ENCODE measurements at places on chromosomes 1 and 21.

DNA sequence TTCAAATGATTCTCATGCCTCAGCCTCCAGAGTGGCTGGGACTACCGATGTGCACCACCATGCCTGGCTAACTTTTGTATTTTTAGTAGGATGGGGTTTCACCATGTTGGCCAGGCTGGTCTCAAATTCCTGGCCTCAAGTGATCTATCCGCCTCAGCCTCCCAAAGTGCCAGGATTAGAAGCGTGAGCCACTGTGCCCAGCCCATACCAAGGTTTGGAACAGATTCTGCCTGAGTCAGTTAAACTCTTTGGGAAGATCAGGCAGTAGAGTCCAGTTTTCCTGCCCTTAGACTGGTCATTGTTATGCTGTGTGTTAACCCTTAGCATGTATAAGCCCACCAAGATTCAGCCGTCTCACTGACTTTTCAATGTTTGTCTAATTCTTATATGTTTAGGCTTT, 48.3 kb upstream of the LYPLAL1 start:
- no peak for DNase-seq

DNA sequence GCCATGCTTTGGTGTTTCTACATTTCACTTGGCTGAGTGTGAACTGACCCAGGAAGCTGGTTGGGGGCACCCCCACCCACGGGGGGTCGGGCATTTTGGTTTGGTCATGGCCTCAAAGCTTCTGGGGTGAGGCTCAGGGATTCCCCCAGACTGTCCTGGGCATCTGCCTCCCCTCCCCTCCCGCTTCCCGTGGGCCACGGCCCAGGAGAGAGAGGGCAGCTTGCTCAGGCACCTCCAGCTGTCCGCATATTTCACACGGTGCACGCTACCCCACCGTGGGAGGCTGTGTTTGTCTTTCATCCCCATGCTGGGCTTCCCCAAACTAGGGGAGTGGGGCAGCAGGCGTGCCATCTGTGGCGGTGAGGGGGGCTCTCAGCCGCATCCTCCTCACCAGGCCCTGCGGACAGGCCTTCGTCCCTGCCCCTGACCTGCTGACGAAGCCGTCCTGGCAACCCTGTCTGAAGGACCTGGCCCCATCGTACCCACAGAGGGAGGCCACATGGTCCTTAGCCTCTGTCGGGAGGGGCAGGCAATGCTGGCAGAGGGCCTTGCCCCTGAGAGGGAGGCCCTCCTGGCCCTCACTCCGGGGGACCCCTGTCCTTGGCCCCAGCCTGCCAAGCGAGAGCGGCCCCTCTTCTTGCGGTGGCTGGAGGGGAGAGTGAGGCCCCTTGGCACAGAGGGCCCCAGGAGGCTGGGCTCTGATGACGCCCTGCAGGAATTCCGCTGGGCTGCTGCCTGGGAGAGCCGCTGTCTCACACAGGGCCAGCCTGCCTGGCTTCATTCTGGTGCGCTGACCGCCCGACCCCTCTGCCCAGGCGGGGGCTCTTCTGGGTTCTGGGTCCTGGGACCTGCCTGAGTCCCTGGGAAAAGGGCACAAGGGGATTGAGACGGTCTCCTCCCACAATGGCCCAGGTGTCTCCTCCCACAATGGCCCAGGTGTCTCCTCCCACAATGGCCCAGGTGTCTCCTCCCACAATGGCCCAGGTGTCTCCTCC, 22.1 kb downstream of the TP73 start:
- DNase-seq, result peak; percentile 40

DNA sequence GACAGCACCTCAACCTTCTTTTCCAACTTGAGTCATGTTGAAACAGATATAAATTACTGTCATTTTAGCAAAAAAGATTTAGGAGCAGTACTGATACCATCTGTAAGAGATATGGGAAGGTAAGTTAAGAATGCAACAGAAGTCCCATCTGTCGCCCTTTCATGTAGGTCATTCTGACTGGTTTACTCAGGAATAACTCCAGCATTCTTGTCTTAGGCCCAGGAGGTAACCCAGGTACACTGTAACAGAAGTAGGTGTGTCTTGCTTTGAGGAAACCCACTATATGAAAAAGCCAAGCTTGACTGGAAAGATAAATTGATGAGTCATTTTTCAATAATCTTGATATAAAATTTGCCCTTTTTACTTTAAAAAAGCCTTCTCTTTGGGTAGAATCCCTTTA, 35.4 kb downstream of the PGM1 start:
- no peak for DNase-seq

- DNase-seq, result no peak
These were observed 2.2 kb downstream of the C1QTNF12 start for GRCh38 chr1:1244192-1244811.

GRCh38 chr1:235015291-235015985, 113.2 kb downstream of the TOMM20 start:
- no peak for DNase-seq

DNA sequence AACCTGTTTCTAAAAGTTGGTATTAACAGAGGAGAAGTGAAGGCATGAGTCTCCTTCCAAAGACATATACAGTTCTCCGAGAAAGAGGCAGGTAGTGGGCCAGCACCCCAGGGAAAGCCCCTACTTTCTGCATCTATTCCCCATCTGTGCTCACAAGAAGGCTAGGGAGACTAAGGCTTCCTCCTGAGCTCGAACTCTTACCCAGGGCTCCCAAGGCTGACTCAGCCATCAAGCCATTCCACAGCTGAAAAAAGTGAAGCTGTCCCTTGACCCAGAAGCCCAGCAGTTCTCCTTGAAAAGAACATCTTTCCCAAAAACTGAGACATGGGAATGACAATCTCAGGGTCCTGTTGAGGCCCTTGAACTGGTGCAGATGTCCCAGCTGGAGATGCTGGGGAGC, 1.9 kb upstream of the PADI3 start:
- DNase-seq, result no peak

DNA sequence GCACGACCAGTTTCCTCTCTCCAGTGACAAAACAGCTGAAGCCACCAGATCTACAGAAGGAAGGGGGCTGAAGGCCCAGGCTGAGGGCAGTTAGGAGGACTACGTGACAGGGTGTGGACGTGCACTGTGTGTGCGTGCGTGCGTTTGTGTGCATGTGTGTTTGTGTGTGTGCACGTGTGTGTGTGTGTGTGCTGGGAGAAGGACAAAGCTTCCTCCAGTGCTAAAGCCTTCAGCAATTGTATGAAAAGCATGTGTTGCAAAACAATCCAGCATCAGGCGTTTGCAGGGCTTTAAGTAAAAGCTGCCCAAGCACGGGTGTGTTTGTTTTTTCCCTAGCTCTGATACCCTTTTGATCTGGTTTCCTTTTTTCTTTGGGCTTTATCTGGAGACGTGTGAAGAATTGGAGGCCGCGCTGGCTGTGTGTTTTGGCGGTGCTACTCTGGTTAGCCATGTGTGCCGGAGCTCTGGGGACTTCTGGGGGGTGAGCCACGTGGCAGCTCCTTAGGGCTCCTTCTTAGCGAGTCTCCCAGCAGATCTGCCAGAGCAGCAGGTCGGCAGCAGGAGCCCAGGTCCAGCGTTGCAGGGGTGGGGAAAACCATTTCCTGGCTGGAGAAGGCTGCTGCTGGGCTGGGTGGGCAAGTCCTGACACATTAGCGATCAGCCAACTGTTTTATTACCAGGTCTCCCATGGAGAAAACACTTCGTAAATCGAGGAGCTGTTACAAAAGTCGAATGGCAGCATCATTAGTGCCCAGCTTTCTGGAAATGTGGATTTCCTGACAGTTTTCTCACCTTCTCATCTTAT, 73.4 kb downstream of the UCK2 start:
- DNase-seq, result no peak

DNA sequence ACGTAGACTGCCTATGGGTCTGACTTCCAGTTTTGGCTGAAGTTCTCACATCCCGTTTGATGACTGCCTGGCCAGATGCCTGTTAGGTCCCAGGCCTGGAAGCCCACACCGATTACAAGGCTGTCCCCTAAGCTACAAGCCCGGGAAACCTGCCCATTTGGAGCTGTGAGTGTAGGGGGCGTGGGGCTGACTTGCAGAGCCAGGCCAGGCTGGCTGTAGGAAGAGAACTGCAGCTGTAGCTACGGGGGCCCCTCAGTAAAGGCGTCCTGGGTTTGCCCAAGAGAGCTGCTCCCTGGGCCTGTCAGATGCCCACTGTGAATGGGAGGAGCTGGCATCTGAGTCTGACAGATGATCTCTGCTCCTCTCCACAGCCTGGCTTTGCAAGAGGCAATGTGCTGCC, 199.7 kb downstream of the CAMTA1 start:
- no peak for DNase-seq

- no peak for DNase-seq
These were observed 276.7 kb downstream of the KCNH1 start for GRCh38 chr1:210857146-210857663.

DNA sequence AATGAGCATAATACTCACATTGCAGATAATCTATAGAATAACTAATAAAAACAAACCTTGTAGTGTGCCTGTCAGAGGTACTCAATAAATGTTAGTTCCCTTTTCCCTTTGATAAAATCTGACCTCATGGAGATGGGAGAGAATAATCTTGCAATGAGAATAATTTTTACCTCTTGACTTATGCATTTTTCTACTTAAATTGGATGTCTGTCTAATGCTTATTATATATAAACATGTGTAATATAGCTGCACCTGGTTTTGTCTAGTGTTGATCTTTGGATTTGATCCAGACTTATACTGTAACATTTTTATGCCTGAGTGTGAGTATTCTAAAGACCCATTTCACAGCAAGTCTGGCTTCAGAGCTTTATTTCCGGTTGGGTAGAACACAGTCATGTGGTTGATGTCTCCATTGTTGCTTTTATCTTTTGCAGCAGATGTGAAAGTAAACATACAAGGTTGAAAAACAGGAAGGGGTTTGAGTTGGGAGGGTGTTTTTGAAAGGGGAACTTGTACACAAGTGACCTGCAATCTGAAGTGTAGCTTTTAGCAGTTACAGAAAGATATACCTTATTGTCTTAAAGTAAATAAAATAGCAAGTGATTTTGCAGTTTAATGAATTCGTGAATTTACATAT, 12.4 kb downstream of the EPB41 start:
- no peak for DNase-seq

GRCh38 chr21:40696246-40696645, 150.7 kb downstream of the DSCAM start:
- DNase-seq, result no peak

DNA sequence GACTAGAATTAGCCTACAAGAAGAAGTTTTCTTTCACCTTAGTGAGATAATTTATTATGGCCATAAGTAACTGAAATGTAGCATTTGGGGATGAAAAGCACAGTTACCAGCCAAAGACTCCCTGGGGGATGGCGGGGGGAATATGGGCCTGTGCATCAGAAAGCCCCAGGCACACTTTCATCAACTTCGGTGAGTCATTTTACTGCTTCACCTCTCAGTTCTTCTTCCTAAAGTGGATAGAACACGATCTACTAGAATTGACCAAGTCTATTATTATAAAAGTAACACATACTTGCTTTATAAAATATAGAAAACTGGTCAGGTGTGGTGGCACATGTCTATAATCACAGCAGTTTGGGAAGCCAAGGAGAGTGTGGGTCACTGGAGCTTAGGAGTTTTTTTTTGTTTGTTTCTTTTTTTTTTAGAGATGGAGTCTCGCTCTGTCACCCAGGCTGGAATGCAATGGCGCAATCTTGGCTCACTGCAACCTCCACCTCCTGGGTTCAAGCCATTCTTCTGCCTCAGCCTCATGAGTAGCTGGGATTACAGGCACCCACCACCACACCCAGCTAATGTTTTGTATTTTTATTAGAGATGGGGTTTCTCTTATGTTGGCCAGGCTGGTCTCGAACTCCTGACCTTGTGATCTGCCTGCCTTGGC, 141.8 kb downstream of the ZZZ3 start:
- no peak for DNase-seq

DNA sequence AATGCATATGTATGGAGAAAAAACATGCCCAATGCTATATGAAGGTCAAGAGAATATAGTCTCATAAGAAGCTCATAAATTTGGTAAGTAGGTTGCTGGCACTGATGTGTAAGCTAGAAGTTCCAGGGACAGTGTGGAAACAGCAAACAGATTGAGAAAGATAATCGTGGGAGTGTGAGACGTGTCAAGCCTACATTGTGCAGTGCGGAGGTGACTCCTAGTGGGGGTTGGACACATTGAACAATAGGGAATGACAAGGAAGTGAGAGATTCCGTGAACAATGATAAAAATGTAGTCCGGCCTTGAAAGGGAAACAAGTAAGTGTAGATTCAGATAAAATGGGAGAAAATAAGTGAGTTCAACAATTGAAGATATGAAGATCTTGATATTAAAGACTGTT, 788.4 kb upstream of the PRMT6 start:
- no peak for DNase-seq

DNA sequence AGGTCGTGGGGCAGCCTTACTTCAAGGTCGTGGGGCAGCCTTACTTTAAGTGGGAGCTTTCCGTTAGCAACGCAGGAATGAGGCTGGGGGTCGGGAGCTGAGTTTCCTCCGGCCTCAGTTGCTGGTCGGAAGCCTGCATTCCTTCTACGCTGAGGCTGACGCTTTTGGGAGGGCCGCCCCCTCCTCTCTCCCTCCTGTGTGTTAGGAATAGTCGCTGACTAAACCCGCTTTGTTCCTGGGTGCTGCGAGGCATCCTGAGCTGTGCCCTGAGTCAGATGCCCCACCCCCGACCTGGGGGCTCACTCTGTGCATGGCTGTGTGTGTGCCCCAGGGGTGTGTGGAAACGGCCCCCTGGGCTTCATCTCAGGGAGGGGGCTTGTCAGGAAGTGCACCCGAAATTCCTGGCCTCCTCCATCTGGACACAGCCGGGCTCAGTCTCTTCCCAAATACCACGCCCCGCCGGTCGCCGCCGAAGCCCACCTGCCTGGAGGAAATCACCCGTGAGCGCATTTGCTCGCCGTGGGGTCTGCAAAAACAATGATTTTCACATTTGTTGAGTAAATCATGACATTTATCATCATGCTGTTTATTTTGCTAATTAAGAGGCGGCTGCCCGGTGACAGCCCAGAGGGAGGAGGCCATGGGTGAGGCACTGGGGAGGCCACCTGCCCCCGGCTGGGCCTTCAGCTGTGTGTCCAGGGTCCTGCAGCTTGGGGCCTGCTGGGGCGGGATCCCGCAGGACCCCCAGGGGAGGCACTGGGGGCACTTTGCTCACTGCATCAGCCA, 121.4 kb downstream of the PRDM16 start:
- no peak for DNase-seq

DNA sequence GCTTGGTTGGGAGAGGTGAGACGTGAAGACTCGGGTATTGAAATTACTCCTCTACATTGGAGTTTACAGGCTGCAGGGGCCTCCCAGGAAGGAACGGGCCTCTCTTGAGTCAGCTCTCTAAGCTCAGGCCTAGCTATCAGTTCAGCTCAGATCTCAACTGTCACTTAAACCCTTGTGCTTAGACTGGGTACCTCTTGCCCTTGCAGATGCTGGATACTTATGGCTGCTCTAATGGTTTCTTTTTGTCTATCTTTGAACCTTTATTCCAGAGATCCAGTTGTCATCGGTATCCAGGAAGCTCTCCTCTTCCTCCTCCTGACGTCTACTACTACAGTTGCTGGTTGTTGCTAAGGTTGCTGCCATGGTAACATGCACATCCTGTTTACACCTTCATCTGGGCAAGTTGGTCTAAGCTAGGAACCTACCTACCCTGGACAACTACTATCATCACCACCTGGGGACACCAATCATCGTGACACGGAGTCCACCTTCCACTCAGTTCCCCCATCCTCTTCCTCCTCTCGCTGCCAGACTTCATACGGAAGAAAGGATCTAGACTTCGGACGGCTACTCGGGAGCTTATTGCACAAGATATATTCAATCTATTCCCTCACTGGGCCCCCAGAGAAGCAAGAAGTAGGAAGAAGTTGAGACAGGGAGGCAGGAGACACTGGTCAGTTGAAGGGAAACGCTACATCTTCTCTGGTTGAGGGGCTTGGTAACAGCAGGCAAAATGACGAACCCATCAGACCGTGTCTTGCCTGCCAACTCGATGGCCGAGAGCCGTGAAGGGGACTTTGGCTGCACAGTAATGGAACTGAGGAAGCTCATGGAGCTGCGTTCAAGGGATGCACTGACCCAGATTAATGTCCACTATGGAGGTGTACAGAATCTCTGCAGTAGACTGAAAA, 56.1 kb downstream of the ATP2B4 start:
- DNase-seq, result no peak
